Eye (tissue), 1 donor: ENCODE measurements at places on chromosomes 2 and 18.

DNA sequence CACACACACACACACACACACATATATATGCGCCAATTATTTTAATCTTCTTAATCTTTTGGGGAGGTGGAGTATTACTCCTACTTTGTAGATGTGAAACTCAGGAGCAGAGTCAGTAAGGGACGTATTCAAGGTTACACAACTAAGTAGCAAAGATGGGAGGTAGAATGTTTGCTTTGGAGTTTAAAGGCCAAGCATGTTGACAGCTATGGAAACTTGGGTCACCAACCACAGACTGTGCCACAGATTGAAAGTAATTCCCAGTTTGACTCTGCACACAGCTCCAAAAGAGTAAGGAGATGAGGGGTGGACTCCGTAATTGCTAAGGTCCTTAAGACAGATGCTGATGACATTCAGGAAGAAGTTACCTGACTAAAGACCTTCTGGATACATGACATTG, 124.8 kb upstream of the ITGB6 start:
- DNase-seq, result no peak

GRCh38 chr2:159200498-159200897, 86.0 kb downstream of the WDSUB1 start:
- no peak for DNase-seq

DNA sequence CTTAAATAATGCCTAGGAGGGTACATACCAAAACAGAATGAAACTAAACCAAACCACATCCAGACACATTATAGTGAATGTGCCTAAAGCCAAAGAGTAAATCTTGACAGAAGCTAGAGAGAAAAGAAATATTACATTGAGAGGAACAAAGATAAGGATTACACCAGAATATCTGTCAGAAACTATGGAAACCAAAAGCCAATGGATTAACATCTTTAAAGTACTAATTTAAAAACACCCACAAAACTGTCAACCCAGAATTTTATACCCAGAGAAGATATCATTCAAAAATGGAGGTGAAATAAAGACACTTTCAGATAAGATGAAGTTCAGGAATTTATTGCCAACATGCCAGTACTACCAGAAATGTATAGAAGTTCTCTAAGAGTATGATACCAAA, 198.5 kb upstream of the ZEB2 start:
- DNase-seq, result no peak

DNA sequence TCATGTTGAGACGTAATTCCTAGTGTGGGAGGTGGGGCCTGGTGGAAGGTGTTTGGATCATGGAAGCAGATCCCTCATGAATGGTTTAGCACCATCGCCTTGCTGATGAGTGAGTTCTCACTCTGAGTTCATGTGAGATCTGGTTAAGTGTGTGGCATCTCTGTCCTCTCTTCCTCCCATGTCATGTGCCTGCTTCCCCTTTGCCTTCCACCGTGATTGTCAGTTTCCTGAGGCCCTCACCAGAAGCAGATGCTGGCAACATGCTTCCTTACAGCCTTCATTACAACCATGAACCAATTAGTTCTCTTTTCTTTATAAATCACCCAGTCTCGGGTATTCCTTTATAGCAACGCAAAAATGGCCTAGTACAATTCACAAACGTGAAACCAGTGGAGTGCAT, 14.6 kb upstream of the MCM6 start:
- DNase-seq, result no peak

GRCh38 chr2:29966266-29966665, 44.9 kb upstream of the ALK start:
- DNase-seq, result no peak

DNA sequence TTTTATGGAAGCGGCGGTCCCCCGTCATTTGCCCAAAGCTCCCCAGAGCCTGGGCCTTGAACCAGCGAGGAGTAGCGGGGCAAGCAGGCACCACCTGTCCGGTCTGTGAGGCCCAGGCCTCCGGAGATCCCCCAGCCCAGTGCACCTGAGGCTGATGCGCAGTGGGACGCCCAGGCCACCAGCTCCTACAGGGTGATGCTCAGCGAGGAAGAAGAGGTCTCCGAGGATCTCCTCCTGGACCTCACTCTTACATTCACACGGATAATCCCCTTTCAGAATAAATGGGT, 220.2 kb downstream of the NDUFA10 start:
- DNase-seq, result no peak
